ENCODE measurements at places on chromosomes 5 and 9.

DNA sequence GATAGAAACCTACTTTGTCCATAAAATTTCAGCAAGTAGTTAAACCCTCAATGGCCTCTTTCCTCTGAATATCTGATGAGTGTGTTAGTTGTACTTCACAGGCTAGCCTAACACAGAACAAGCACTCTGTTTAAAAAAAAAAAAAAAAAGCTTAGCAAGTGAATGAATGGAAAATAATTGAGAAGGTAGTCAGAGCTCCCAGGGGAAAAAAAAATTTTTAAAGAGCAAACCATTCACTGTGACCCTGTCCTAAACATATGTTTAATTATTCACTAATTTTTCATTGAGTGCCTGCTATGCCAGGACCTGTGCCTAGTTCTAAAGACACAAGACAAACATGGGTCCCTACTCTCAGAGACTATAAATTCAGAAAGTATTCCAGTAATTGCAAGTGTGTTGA is 69.3 kb downstream of the SH3RF2 start:
- no peak for DNase-seq

- no peak for DNase-seq
Measured at GRCh38 chr9:72420783-72421182, 55.8 kb upstream of the ZFAND5 start.

DNA sequence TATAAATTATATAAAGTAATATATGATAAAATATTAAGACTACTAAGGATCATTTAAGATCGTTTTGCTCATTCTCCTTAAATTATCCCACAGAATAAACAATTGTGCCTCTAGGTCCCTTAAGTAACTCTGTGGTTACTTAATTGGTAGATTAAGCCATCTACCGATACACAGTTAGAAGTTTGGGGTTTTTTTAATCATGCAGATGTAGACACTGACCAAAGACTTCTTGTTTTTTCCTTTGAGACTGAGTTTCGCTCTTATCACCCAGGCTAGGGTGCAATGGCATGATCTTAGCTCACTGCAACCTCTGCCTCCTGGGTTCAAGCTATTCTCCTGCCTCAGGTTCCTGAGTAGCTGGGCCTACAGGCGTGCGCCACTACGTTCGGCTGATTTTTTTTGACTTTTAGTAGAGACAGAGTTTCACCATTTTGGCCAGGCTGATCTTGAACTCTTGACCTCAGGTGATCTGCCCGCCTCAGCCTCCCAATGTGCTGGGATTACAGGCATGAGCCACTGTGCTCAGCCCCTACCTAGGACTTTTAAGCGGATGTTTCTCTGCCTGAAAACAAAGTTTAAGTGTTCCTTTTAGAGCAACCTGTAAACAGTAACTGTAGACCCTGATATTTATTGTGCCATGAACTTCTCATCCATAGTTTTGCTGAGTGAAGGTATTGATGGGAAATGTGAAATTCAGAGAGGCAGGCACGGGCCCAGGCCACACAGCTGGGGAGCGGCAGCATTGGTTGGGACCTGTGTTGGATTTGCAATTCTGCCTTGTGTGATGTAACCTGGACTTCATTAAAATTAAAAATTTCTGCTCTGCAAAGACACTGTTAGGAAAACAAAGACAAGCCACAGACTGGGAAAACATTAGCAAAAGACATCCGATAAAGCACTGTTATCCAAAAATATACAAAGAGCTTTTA is 11.6 kb downstream of the CEL start:
- DNase-seq = no peak

DNA sequence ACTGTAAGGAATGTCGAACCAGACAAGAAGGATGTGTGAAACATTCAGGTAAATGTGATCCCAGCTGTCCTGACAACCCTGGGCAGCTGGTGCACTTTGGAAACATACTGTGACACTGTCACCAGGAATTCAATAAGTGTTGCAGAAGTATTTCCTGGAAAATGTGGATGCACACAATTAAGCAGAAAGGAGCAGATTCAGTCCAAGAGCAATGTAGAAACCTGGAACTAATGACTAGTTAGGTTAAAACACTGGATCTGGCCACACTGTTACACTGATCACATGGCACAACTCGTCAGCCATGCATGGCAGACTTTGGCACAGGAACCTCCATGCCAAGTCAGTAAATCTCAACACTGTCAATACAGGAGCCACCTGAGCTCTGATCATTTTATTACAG is 109.0 kb downstream of the FAM174A start:
- DNase-seq = no peak

All from activated CD8-positive, alpha-beta memory T cell treated with anti-CD3 and anti-CD28 coated beads for 48 hours (primary cell).